ENCODE measurements at places on chromosomes 13 and 19.
A peak's percentile ranks its signal among the peaks of the same experiment; 100 is the strongest.

DNA sequence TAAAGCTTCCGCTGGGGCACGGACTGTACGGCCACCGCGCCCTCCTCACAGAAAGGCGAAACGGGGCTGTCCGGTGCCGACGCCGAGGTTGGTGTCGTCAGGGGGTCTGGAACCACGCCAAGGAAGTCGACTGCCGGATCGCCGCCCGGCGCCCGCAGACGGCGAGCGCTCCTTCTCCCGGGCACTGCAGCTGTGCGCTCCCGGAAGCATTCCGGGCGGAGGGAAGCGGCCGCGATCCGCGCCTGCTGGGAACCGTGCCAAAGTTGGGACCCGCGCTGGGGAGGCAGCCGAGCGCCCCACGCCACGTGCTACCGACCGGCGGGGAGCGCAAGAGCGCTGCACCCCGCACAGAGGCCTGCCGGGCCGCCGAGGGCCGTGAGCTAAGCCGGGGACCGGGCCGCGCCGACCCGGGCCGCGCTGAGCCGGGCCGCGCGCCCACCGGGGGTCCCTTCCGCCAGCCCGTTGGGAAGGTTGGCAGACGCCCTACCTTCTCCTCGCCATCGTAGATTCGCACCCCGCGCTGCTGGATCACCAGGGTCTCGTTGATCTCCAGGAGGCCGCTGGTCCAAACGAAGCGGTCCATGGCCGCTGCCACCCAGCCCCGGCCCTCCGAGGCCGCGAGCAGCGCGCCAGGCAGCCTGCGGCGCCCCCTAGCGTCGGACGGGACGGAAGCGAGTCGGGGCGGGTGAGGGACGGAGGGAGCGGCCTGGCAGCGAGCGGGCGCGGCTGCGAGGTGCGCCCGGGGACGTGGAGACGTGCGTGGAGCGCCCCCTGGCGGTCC is at the start of gene VPS36:
Gene VPS36, minus strand, starts transcription at position 623 of the 781 bp plus-strand sequence. Its CDS starts 40 bp downstream, at position 583.
- DNase-seq: peak; percentile 92

- no peak for DNase-seq
Observed at GRCh38 chr19:4358709-4359626, 15.6 kb downstream of the MPND start.

- DNase-seq: peak; percentile 13
Observed at GRCh38 chr19:47315125-47315821, 5.6 kb downstream of the C5AR1 start.

DNA sequence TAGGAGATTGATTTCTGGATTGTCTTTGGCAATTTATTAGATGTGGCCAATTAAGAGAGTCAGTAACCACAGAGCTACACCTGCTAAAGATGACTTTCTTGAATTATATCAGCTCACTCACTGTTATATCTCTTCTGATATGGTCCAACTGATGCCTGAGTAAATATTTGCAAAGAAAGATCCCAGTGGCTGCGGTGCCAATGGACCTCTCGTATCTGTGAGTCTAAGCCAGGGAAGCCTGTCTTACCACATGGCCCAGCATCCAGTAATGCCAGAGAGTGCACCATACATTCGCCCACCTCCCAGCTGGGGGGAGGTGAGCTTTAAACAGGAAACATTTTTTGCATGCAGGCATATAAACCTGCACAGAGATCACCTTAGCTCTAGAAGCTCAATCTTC is 82.7 kb upstream of the SLC15A1 start:
- peak; percentile 25 for DNase-seq

DNA sequence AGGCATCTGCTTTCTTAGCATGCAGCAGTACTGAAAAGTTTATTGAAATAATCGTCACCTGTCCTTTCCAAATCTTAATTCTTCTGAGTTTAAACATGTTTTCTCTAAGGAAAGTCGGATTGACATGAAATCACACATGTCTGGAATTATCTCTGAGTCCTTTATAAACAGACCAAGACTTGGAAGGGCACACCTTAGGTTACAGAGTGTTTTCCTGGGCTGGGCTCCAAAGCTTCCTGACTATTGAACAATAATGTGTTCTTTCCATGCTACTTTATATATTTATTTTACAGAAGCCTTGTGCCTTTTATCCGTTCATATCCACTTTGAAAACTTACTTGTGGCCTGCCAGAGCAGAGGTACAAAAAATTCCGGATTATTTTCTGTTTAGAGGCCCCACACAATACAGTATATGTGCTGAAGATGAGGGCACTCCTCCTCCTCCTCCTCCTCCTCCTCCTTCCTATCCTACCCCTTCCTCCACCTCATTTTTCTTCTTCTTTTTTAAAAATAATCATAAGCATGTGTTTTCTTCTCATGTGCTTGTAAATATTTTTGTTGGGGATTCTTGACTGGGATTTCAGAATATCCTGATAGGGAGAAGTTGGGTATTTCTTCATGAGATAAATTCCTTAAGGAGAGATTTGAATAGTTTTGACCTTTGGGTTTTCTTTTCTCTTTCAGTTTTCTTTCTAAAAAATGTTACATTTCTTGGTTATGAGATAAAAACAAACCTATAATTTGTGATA is 52.3 kb downstream of the LRCH1 start:
- no peak for DNase-seq

DNA sequence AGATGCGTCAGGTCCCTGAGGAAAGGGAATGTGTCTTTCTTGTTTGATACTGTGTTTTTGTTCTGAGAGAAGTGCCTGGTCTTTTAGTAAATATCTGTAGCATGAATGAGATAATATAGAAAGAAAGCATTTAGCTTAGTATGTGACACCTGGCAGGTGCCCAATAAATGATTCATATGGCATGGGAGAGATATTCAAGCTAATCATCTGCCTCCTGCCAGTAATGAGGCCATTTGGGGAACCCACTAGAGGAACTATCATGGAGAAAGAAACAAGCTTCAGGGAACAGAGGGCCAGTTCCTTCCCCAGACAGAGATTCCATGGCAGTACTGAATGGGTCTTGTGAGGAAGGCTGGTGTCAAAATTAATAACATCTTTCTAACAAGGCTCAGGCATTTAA is 603.9 kb downstream of the DCT start:
- DNase-seq: no peak

DNA sequence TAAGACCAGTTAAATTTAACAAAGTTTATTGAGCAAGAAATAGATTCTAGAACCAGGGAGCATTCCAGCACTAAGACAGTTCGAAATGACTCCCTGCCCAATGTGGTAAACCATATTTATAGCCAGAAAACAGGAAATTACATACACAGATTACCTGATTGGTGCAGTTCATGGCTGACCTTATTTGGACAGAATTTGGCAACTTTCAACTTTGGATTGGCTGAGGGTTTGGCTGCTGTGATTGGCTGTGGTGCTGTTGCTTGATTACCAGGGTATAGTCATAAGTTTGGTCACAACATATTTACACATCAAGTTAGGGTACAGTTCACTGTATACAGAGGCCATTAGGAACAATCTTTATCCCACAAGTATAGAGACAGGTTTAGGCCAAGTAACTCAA is 984.8 kb upstream of the MIR17HG start:
- no peak for DNase-seq

- DNase-seq: no peak
Observed at GRCh38 chr19:49855676-49856573, 5.0 kb downstream of the PTOV1 start.

Data from NCI-H345 (cell line).